ENCODE measurements at places on chromosomes 2 and 18. TPM values are rescaled to one million over a fixed set of nuclear protein-coding genes. Genes with fewer than 3 reads are reported as not detected.
A peak's percentile ranks its signal among the peaks of the same experiment; 100 is the strongest.

DNA sequence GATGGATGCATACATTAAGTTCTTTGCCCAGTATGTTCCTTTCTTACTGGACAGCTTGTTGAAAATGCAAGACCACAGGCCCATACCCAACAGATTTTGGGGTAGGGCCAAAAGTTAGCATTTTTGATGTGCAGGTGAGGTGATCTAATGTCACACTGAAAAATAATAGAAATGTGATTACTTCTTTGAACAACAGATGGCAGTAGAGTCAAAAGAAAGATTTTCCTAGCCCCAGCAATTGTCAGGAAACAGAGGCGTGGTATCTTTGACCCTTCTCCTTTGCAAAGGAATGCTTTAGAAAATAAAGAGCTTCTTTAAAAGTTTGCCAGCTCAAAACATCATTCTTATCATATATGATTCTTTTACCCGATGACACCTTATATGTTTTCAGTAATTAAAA lies 343.6 kb upstream of the SYT4 start:
- no peak overlapping the region for H3K4me3 ChIP-seq
- no peaks in the 10 kb centered on the region for H3K4me1 ChIP-seq
- no peak overlapping the region for H3K27ac ChIP-seq
- peaks cover 5% of the 10 kb centered on the region for H3K27me3 ChIP-seq
- no peak for DNase-seq

Gene SPP2
- not detected for total RNA-seq

DNA sequence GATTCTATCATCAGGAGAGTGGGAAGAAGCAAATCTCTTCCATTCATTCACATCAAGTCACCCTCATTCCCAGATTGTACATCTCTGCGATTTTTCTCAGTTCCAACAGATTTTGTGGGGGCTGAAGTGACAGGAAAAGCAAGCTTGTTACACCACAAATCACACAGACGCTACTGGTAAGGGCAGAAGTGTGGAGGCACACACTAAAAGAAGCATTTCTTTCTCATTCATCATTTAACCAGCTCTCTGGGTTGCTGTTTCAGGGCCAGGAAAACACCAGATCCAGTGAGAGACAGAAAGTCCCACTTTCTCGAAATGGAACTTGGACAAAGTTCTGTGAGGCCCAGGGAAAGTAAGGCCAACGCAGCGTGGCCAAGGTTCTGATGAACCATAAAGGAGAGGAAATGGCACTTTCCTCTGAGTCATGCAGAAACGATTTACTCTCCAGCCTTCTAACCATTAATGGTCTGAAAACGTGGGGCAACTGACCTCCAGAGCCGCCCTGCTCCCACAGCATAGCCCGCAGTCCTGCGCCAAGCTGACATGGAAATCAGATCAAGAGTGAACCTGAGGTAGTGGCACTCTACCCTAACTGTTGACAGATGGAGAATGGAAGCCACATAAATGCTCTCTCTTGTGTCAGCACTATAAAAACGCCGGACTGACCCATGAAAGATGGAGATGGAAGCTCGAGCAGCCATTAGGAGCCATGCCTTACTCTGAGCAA lies 191.0 kb downstream of the C1D start:
- H3K27me3 ChIP-seq = peaks cover 40% of the 10 kb centered on the region
- H3K36me3 ChIP-seq = no peaks in the 10 kb centered on the region
- no peak overlapping the region for H3K4me3 ChIP-seq
- DNase-seq = no peak
- peaks cover 4% of the 10 kb centered on the region for H3K4me1 ChIP-seq

GRCh38 chr2:1718339-1719220 lies 25.7 kb downstream of the PXDN start:
- H3K4me1 ChIP-seq = peaks cover 34% of the 10 kb centered on the region
- H3K36me3 ChIP-seq = peaks cover 1% of the 10 kb centered on the region
- DNase-seq = no peak

DNA sequence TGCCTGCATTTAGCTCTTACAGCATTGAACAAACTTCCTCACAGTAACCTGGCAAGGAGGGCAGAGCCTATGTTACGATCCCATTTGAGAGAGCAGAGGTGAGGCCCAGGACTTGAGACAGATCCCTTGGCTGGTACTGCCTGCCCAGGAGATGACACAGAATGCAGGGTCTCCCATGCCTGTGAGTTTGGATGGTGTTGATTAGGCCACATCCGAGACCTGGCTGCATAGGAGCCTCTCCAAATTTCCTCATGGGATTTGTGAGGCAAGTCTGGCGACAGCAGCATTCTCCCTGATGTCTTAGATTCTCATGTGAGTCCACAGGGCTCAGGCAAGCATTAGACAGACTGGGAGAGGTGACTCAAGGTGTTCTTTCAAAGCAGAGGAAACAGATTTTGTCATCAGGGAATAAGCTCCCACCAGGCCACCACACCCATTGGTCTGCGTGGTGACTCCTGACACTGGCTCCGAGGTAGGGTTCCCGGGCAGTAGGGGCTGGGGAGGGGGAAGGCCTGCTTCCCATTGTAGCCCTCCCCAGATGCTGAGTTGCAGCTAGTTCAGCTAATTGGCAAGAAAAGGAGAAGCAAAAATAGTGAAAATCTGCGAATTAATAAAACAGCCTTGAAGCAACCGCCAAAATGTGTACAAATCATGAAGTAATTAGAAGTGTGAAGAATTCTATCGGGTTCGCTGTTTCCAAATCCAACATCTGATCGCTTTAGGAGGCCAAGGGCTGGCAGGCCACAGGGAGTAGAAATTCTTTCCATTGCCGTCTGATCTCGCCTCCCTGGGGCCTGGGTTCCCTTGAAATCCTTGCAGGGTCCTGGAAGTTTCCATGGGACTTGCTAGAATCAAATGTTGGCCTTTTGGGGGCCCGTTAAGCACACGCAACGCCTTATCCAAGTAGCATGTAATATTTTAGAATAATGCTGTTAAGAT lies 68.0 kb downstream of the MAPK4 start:
- peaks cover 21% of the 10 kb centered on the region for H3K4me1 ChIP-seq
- no peak overlapping the region for H3K4me3 ChIP-seq
- peaks cover 5% of the 10 kb centered on the region for H3K27me3 ChIP-seq
- H3K27ac ChIP-seq = no peak overlapping the region

- no peaks in the 10 kb centered on the region for H3K4me1 ChIP-seq
- H3K36me3 ChIP-seq = peaks cover 1% of the 10 kb centered on the region
- no peak overlapping the region for H3K4me3 ChIP-seq
- no peaks in the 10 kb centered on the region for H3K27me3 ChIP-seq
- no peak overlapping the region for H3K27ac ChIP-seq
- no peak for DNase-seq
Observed at GRCh38 chr2:137659616-137660015, 304.7 kb upstream of the HNMT start.

GRCh38 chr2:10163498-10164486 lies 41.3 kb downstream of the RRM2 start:
- no peak overlapping the region for H3K4me3 ChIP-seq
- no peak for DNase-seq
- peaks cover 9% of the 10 kb centered on the region for H3K4me1 ChIP-seq
- no peaks in the 10 kb centered on the region for H3K36me3 ChIP-seq
- H3K27ac ChIP-seq = no peak overlapping the region

DNA sequence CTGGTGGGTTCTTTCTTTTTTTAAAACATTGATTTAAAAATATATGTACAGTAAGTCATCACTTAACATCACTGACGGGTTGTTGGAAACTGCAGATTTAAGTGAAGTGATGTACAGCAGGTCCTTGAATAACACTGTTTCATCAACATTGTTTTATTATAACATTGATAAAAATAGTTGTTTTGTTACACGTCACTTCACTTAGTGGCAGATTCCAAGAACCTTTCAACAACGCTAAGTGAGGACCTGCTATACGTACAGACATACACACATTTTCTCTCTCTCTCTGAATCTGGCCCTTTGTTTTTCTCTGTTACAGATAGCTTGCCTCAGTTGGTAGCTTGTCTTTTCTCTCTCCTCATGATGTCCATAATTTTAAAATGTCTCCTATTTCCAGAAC lies 9.5 kb downstream of the CNOT11 start:
- no peaks in the 10 kb centered on the region for H3K27me3 ChIP-seq
- no peak overlapping the region for H3K27ac ChIP-seq
- no peak overlapping the region for H3K4me3 ChIP-seq
- DNase-seq = no peak

Gene IMPACT
- total RNA-seq = 28.1 TPM

GRCh38 chr18:9755615-9756014 lies 47.5 kb downstream of the RAB31 start:
- no peak for DNase-seq
- no peaks in the 10 kb centered on the region for H3K27me3 ChIP-seq
- H3K36me3 ChIP-seq = no peaks in the 10 kb centered on the region

Gene KCNJ3
- total RNA-seq = 9.6 TPM

Gene REG1B
- not detected for total RNA-seq

- no peaks in the 10 kb centered on the region for H3K4me1 ChIP-seq
- no peak overlapping the region for H3K4me3 ChIP-seq
- DNase-seq = no peak
- no peaks in the 10 kb centered on the region for H3K36me3 ChIP-seq
- no peak overlapping the region for H3K27ac ChIP-seq
Observed at GRCh38 chr2:5035057-5035488, 657.1 kb upstream of the SOX11 start.

DNA sequence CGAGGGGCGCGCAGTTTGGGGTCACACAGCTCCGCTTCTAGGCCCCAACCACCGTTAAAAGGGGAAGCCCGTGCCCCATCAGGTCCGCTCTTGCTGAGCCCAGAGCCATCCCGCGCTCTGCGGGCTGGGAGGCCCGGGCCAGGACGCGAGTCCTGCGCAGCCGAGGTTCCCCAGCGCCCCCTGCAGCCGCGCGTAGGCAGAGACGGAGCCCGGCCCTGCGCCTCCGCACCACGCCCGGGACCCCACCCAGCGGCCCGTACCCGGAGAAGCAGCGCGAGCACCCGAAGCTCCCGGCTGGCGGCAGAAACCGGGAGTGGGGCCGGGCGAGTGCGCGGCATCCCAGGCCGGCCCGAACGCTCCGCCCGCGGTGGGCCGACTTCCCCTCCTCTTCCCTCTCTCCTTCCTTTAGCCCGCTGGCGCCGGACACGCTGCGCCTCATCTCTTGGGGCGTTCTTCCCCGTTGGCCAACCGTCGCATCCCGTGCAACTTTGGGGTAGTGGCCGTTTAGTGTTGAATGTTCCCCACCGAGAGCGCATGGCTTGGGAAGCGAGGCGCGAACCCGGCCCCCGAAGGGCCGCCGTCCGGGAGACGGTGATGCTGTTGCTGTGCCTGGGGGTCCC lies at the start of gene ITGA4:
ITGA4 (plus strand) TSS at position 266 of the 620 bp plus-strand sequence; CDS start at position 535, 269 bp downstream.
- peaks cover 4% of the 10 kb centered on the region for H3K4me1 ChIP-seq
- H3K27me3 ChIP-seq = peaks cover 74% of the 10 kb centered on the region
- no peak within 1 kb of the TSS for H3K27ac ChIP-seq
- DNase-seq = peak; percentile 71
- peak within 1 kb of the TSS; percentile 71 for H3K4me3 ChIP-seq
- H3K36me3 ChIP-seq = no peaks in the 10 kb centered on the region

GRCh38 chr2:132929786-132930185 lies 259.8 kb upstream of the LYPD1 start:
- peaks cover 3% of the 10 kb centered on the region for H3K4me1 ChIP-seq
- DNase-seq = no peak
- no peak overlapping the region for H3K4me3 ChIP-seq
- no peaks in the 10 kb centered on the region for H3K36me3 ChIP-seq
- H3K27me3 ChIP-seq = peaks cover 7% of the 10 kb centered on the region

GRCh38 chr2:38263293-38263692 lies 113.8 kb downstream of the ATL2 start:
- no peak overlapping the region for H3K4me3 ChIP-seq
- H3K27ac ChIP-seq = peak overlapping the region; percentile 63
- no peaks in the 10 kb centered on the region for H3K4me1 ChIP-seq
- H3K27me3 ChIP-seq = peaks cover 12% of the 10 kb centered on the region
- no peaks in the 10 kb centered on the region for H3K36me3 ChIP-seq
- DNase-seq = no peak

Gene PJVK
- total RNA-seq = 9.2 TPM

DNA sequence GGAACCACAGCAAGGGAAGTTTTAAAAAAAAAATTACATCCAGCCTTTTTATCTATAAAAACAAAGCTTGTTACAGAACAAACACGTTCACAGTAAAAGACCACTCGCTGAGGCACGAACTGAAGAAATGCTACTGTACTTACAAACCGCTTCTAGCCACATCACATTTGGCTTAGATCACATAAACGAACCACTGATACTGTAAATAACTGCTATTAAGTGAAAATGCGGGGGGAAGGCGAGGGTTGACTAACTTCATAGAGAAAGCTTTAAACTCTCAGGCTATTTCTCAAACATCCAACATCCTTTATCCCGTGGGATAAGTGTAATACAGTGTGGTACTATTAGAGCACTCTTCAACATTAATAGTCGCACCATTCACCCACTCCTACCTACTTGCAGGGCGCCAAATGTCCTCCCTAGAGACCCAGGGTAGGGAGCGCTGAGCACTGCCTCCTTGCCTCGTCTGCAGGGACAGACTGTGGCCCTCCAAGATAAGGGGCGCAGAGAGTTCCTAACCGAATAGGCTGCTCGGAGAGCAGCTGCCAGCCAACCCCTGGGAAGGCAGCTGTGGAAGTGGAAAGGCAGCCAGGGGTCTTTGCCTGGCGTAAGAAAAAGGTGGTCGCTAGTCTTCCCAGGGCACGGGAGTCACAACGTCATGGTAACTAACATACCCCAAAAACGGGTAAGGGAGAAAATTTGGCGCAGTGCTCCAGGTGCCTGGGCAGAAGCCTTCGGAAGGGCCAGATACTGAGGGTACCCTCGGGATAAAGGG lies 854 bp downstream of the GPR155 start:
- H3K27ac ChIP-seq = peak overlapping the region; percentile 17
- DNase-seq = no peak

DNA sequence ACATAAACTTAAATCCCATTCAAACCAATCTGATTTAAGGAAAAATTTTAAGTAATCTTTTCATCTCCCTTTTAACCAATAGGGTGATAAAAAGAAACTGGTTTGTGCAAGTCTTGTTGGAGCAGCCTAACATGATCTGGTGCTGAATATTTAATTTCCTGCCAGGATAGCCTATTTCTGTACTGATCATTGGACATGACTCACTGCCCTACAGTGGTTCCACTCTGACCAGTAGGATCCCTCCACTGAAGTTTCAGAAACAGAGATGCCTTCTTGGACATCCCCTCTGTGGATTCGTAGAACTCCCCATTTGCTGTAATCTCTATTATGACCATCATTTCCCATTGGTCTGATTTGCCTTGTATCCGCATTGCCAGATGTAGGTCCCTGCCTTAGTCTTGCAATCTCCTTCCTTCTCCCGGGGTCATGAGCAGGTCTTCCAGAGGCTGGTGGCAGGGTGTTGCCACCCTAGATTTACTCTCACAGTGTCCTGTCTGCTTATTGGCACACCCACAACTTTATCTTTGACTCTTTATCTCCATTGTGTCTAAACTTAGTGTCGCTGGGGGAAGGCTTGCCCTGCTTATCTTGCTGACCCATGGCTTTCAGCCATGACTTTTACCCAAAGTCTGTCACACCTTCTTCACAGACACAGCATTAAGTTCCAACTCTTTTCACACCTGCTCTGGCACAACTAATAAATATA lies 12.3 kb upstream of the SETBP1 start:
- H3K36me3 ChIP-seq = no peaks in the 10 kb centered on the region
- DNase-seq = no peak
- H3K4me1 ChIP-seq = peaks cover 2% of the 10 kb centered on the region
- H3K27ac ChIP-seq = no peak overlapping the region
- H3K27me3 ChIP-seq = peaks cover 11% of the 10 kb centered on the region

Gene DLX2
- 3.4 TPM for total RNA-seq

Gene CHRNG
- total RNA-seq = not detected

GRCh38 chr2:43837831-43838559 lies 644 bp downstream of the ABCG5 start:
- no peak overlapping the region for H3K27ac ChIP-seq
- H3K4me3 ChIP-seq = no peak overlapping the region
- no peaks in the 10 kb centered on the region for H3K36me3 ChIP-seq

All from progenitor cell of endocrine pancreas (in vitro differentiated cells).